Skin of body (tissue), 3 donors: ENCODE measurements at places on chromosomes 13 and 19. TPM values are rescaled to one million over a fixed set of nuclear protein-coding genes. Genes with fewer than 3 reads are reported as not detected.

The PDE4C gene
- 0.49 TPM for total RNA-seq

GRCh38 chr19:42117076-42117475 lies 15.2 kb downstream of the POU2F2 start:
- DNase-seq: no peak

The ZNF224 gene
- 35.8 TPM for total RNA-seq

The CDX2 gene
- total RNA-seq: not detected

GRCh38 chr19:1453525-1454364 lies 3.8 kb downstream of the APC2 start:
- DNase-seq: no peak
